Epithelial cell of prostate (primary cell): ENCODE measurements at places on chromosomes 4 and X.
A peak's percentile ranks its signal among the peaks of the same experiment; 100 is the strongest.

DNA sequence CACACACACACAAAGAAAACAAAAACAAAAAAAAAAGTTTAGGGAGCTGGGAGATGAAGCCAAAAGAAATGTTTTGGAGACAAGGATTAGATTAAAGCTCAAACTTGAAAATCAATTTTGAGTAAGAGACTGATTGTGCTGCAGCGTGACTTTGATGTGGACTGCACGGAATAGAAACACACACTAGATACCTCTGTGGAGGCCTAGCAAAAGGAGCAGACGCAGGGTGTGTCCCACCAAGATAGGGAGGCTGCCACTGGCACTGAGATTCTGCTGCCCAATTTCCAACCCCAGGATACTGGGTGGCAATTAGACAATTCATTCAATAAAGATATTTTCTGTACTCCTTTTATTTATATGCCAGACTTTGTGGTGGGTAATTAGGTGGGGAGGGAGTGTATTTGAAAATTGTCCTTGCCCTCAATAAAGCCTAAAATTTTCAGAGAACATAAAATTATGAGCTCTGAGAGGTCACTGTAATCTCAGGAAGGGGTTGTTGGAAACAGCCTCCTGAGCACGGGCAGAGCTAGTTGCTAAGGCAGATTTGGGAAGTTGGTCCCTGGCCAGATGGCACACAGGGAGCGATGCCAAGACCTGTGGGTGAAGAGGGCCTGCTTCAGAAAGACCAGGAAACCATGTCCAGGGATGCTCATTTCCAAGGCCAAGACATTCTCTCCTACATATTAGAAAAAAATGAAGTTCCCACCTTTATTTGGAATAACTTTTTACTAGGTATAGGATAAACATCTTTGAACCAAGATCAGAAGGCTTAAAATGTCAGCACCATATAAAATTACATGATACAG lies 1.9 kb upstream of the PPP3CA start:
- DNase-seq: peak; percentile 34

DNA sequence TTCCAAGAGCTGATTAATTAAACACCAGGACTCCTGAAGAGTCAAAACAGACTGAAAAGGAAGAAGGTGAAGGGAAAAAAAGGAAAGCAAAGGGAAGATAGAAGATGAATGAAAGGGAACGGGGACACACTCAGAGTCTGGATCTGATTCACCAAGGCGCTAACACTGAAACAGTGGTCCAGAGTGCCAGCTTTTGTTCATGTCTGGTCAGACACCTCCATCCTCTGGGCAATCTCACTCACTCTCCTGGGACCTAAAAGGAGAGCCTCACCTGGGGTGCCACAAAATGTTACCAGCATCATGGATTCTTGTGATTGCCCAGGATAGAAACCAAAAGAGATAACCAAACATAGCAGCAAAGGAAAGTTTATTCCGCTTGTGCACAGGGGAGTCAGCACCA lies 120.3 kb upstream of the AFF2 start:
- DNase-seq: no peak

- no peak for DNase-seq
Observed at GRCh38 chr4:25790024-25790423, 72.8 kb downstream of the SEL1L3 start.

- no peak for DNase-seq
Observed at GRCh38 chr4:12110627-12111026, 681.9 kb upstream of the HS3ST1 start.

- DNase-seq: no peak
Observed at GRCh38 chr4:124710911-124711310, 1.6 kb downstream of the ANKRD50 start.

DNA sequence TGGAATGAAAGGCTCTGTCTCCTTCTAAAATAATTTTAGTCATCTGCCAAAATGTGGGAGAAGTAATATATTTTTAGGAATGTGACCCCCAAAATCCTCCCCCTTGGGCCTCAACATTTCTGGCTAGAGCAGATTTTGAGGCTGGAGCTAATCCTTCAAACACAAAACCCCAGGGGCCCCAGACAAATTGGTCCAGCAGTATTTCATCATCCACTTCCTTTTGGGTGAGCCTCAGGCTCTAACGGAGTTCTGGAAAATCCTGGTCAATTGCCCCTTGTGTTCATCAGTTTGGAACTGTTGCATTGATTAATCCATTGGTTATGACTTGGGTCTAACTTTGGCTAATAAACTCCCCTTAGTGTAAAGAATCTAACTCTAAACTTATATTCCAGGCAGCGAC lies 67.4 kb upstream of the PCDH19 start:
- DNase-seq: no peak

DNA sequence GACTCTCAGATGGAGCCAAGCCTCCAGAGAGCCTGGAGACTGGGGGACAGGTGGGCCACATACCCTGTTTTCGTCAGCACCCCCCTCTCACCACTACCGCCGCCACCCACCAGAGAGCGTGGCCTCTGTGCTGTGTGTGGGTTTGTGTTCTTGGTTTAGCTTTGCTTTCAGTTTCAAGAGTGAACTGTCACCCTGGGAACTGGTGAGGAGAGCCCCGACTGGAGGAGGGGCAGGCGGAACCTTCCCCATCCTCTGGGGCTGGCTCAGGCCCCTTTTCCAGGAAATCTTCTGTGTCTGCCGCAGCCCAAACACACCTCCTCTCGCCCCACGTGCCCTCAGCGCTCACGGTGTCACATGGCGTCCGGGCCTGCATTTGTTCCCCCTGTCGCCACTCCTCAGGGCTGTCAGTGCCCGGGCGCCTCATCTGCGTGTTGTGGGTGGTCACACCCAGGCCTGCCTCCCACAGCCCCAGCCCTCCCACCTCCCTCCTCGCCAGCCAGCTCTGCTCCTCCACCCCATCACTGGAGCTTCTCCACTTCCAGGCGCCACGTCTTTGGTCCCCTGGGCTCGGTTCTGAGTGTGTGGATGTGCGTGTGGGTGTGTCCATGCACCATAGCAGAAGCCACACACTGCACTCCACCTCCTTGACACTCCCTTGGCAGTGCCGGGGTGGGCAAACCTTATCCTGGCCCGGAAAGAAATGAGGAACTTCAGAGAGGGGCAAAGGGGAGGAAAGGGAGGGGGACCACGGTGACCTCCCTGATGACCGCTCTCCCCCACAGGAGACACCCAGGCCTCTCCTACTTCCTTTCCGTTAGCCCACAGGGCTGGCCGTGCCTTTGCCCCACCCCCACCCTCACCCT lies 27.8 kb downstream of the ELF4 start:
- no peak for DNase-seq

GRCh38 chr4:184252136-184253071 lies 34.7 kb upstream of the ENPP6 start:
- no peak for DNase-seq

DNA sequence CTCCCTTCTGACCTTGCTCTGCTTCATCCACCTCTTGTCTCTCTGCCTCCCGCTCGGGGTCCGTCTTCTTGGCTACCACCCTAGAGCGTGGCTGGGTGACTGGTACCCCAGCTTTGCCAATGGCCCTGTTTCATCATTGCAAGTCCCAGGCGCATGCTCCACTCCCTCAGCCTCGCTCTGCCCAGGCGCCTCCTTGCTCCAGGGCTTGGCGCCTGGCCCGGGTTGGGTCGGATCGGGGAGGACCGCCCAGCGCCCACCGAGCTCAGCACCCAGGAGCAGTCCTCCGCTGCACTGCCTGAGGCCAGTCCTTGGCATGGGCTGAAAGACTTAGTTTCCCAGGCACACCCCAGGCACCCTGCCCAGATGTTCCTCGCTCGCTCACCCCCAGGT lies 577 bp downstream of the BGN start:
- no peak for DNase-seq

GRCh38 chr4:85842540-85842939 lies 367.6 kb downstream of the ARHGAP24 start:
- DNase-seq: no peak
